ENCODE measurements at places on chromosomes 3 and 15.

- DNase-seq = no peak
Observed at GRCh38 chr3:43932921-43933320, 242.2 kb downstream of the ABHD5 start.

GRCh38 chr15:77225088-77225487, 154.2 kb upstream of the TSPAN3 start:
- no peak for DNase-seq

DNA sequence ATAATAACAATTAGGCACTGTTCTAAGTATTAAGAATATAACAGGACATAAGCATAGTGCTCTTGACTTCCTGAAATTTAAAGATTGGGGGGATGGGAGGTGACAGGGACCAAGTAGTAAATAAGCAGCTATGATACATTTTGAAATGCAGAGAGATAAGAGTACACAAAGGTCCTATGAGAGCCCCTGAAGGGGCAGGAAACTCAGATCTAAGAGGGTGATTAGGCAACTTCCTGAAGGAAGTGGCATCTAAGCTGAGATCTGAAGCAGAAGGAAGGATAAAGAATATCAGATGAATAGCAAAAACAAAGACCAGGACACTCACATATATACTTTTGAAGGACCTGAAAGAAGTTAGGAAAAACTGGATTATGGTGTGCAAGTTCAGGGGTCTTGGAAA, 415.2 kb upstream of the FRG2C start:
- no peak for DNase-seq

- DNase-seq = no peak
Observed at GRCh38 chr15:100338971-100339444, 2.8 kb downstream of the ADAMTS17 start.

DNA sequence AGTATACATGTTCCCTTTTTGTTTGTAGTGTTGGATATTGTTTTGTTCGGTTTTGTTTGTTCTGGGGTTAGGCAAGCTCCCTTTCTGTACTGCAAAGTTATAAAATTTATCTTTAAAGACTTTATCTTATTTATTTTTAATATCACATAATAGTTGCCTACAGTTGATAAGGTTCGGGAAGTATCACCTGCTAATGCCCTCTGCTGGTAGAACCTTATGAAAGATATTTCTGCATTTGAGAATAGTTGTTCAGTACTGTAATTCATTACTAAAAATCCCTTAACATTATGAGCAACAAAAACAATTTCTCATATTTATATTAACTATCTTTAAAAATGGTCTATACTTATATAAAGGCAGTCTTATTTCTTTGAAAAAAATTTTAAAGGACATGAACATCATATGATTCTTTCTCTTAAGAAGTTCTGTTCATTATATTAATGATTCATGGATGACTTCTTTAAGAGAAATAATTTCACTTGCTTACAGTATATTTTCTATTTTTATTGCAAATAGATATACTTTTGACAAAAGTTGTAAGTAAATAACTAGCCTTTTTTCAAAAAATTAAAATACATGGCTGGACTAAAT, 1126.8 kb downstream of the SI start:
- DNase-seq = no peak

- DNase-seq = no peak
Observed at GRCh38 chr3:40745381-40746106, 220.8 kb downstream of the ZNF621 start.

GRCh38 chr3:50226888-50227389, 9.1 kb upstream of the GNAI2 start:
- DNase-seq = peak; percentile 29

DNA sequence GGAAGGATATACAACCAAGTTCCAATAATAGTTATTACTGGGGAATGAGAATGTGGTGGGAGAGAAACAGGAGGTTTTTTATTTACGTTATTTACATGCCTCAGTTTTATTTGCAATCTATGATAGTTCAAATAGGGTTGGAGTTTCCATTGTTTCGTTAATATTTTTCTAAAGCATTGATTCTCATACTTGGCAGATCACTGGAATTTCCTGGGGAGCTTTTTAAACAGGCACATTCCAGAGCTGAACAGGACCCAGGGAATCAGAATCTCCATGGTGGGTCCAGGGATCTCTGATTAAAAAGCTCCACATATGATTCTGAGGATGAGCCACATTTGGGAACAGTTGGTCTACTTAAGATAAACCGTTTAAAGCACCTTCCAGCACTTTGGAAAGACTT, 123.9 kb downstream of the IL20RB start:
- no peak for DNase-seq

DNA sequence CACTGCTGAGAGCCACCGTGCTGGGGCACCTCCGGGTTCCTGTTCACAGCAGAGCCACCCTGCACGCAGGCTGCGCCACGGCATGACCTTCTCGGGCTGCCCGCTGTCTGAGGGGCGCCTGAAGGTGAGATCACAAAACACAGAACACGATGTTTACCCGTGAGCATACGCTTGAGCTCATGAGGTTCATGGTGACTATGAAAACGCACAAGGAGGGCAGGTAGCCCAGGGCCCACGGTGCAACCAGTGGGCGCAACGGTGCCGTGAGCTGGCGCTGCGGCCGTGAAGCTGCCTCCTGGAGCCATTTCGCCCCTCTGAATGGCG, 36.1 kb downstream of the KLHL25 start:
- DNase-seq = no peak

- DNase-seq = no peak
Observed at GRCh38 chr3:122513386-122514122, 1.2 kb downstream of the KPNA1 start.

DNA sequence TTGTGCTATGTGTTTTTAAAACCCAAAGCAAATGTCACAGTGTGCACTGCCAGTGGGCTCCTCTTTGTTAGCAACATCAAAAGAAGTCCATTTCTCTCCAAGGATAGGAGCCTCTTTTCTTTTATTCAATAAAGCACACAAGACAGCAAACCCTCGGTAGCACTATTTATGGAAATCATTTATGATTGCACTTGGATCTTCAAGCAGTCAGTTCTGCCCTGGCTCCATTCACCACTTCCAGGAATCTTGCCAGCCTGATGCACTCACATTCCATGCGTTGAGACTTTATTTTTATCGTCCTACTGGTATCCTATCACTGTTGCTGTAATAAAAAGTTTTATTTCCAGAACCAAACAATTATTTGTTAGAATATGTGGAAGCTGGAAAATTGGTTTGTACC, 412.1 kb downstream of the TBL1XR1 start:
- DNase-seq = no peak

GRCh38 chr3:148066802-148067201, 630.9 kb upstream of the AGTR1 start:
- DNase-seq = no peak

DNA sequence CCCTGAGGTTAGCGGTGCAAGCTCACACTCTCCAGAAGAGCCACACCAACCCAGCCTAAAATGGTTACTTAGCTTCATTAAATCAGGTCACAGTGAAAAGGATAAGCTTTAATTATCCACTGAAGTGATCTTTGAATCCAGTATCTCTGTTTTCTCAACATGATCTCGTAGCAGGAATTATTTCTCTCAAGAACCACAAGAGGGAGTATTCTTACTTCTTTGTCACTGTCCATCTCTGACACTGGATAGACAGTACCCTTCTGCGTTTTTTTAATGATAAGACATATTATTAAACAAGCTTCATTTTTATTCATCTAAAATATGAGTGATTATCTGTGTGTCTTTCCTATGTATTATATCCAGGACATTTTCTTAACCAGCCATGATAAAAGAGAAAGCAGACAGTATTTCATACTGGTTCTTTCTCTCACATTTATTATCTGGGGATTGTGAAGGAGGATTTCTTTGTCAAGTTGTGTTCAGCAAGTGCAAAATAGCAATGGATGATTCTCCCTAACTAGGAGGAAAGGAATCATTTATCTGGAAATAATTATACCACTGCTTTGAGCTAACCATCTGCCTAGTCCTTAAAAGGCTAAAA, 105.4 kb upstream of the CCDC54 start:
- DNase-seq = no peak

GRCh38 chr3:23701716-23702597, 103.8 kb upstream of the UBE2E1 start:
- DNase-seq = no peak

- no peak for DNase-seq
Observed at GRCh38 chr3:24734019-24734418, 239.4 kb upstream of the THRB start.

- no peak for DNase-seq
Observed at GRCh38 chr3:23457697-23458096, 254.6 kb downstream of the UBE2E2 start.

DNA sequence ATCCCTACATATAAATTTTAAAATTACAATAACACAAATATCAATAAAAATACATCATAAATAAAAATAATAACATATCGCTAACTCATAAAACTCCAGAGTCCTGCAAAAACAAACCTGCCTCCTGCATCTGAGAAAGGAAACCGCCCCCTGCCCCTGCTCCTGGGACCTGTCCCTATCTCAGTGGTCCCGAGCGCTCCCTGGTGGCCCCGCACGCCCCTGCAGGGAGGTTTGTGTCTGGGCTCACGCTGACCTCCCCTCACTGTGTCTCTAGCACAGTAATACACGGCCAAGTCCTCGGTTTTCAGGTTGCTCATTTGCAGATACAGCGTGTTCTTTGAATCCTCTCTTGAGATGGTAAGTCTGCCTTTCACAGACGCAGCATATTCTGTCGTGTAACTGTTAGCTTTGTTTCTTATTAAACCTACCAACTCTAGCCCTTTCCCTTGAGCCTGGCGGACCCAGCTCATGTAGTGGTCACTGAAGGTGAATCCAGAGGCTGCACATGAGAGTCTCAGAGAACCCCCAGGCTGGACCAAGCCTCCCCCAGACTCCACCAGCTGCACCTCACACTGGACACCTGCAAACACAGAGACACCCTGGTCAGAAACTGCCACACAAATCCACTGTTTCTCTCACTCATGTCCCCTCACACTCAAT, 554.1 kb downstream of the GOLGA6L6 start:
- DNase-seq = no peak

DNA sequence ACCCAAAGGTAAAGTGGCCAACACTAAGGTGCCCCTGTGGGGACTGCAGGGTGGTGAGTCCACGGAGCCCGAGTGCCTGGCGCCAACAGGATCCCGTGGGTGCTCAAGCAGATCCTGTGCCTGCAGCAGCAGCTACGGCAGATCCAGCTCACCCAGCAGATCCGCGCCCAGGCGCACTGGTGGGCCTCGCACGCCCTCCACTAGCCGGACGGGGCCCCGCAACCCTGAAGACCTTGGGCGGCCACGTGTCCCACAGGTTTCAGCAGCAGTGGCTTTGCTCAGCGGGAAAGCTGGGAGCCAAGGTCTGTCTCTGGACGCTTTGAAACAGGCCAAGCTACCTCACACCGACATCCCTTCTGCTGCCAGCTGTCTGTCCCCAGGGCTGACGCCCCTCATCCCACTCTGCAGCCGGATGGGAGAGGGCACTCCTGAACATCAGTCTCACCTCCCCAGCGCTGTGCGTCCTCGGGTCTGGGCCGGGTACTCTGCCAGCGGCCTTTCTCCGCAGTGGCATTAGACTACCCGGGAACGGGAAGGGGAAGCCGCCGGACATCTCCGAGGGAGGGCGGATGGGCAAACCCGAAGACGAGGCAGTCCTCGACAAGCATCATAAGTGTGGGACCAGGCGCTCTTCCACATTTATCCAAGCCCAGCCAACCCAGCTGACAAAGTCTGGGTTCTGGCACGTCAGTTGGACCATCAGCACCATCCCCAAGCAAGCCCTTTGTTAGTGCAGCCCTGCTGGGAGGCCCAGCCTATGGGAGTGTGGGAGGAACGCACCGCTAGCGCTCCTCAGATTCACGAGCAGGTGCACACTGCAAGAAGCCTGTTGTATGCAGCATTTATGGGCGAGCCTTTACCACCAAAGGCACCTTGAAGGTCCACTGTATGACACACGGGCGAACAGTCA, 212.6 kb upstream of the UBE2E2 start:
- DNase-seq = no peak

- DNase-seq = no peak
Observed at GRCh38 chr3:15069441-15069840, 4.3 kb upstream of the MRPS25 start.

DNA sequence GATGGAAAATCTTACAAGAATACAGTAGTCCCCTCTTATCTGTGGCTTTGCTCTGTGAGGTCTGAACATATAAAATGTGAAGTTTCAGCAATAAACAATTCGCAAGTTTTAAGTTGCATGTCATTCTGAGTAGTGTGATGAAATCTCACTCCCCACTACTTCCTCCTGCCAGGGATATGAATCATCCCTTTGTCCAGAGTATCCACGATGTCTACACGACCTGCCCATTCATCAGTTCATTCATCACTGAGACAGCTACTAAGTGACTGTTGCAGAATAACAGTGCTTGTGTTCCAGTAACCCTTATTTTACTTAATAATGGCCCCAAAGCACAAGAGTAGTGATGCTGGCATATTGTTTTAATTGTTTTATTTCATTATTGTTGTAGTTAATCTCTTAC, 489.2 kb upstream of the UBE2E2 start:
- no peak for DNase-seq

DNA sequence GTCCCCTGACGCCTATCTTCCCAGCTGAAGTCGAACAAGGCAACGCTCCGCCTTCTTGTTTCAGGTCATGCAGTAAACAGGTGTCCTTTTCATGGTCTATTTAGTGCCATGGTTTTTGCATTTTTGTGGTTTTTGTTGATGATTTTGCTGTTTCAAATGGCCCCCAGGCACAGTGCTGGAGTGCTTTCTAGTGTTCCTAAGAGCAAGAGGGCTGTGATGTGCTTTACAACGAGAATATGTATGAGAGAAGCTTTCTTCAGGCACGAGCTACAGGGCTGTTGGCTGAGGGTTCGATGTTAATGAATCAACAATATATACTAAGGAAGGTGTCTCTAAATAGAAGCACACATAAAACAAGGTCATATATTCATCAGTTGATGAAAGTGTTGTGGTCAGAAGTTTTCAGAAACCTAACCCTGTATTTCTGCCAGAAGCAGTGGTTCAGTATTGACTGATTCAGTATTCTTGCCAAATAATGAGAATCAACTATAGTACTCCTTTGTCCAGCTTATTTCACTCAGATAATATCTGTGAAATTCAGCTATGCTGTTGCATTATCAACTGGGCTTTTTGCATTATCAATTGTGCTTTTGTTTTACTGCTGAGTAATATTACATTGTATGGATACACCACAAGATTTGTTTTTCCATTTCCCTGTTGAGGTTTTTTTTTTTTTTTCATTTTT, 18.5 kb downstream of the LIMD1 start:
- no peak for DNase-seq

DNA sequence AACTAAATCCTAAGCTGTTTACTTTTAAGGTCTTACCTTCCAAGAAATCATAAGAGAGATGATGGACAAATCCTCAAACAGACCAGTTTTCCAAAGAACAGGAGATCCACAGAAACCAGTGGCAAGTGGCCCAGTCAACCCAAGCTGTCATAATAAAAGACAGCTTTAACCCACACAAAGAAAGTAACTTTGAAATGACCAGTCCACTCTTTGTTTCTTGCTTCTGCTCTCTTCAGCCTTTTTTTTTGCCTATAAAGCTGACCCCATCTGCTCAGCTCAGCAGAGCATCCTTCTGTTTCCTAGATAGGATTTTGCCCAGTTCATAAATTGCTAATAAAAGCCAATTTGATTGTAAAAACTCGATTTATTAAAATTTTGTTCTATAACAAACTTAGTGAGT, 299.4 kb downstream of the OXSM start:
- DNase-seq = no peak

- DNase-seq = no peak
Observed at GRCh38 chr3:127779747-127780146, 42.6 kb downstream of the MGLL start.

GRCh38 chr3:24514119-24514518, 19.5 kb upstream of the THRB start:
- no peak for DNase-seq

GRCh38 chr15:24752354-24752753, 76.8 kb downstream of the NPAP1 start:
- no peak for DNase-seq
